Mammary epithelial cell (primary cell): ENCODE measurements at places on chromosomes 13 and 19. TPM values are rescaled to one million over a fixed set of nuclear protein-coding genes. Genes with fewer than 3 reads are reported as not detected.

DNA sequence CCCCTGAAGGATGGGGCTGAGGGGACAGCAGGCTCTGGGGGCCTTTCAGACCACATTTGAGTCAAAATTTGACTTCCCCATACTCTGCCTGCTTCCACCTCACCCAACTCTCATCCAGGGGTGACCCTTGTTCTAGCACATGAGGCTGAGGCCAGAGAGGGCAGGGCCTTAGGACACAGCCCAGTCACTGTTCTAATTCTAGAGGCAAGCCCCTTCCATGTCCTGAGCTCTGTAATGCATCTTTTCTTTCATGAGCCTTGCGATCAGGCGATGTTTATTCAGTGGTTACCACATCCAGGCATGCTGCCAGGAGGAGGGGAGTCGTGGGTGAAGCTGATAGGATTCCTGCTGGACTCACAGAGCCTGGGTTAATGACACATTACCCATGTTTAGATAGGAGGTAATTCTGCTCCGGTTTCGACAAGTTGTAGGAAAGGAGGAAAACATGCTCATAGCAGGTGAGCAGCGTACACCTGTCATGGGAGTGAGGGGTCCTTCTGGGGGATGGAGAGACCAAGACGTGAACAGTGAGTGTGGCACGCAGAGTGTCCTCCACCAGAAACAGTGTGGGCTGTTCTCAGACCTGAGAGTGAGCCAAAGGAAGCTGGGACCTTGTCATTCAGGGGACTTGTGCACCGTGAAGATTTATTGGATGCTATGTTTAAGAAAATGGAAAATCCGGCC, 9.3 kb downstream of the RPS9 start:
- peak; percentile 92 for DNase-seq

GRCh38 chr13:113884821-113885220, 20.9 kb upstream of the GAS6 start:
- DNase-seq: no peak

- peak; percentile 54 for DNase-seq
These were observed 389.2 kb downstream of the DIAPH3 start for GRCh38 chr13:59774491-59774971.

- no peak for DNase-seq
These were observed 142.2 kb downstream of the TBC1D4 start for GRCh38 chr13:75339635-75340374.

- DNase-seq: no peak
These were observed 17.9 kb upstream of the TINCR start for GRCh38 chr19:5585461-5586299.

GRCh38 chr13:31311921-31312320, 112.1 kb downstream of the B3GLCT start:
- no peak for DNase-seq

DNA sequence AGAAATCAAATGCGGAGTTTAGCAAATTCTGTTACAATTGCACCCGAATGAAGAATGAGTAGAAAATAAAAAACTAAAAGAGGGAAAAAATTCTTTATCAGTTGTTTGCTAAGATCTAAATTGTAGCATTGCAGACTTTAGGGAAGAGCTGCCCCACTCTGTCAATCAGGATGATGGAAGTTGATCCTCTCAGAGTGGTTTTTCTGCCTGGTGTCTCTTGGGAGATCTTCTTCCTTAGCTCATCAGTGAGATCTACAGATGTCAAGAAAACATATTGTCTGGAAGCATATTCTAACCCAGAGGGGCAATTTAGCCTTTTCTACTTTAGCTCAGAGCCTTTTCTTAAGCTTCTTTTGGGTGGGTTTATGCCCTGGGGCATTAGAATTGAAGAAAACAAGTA, 223.2 kb upstream of the PCDH17 start:
- no peak for DNase-seq

DNA sequence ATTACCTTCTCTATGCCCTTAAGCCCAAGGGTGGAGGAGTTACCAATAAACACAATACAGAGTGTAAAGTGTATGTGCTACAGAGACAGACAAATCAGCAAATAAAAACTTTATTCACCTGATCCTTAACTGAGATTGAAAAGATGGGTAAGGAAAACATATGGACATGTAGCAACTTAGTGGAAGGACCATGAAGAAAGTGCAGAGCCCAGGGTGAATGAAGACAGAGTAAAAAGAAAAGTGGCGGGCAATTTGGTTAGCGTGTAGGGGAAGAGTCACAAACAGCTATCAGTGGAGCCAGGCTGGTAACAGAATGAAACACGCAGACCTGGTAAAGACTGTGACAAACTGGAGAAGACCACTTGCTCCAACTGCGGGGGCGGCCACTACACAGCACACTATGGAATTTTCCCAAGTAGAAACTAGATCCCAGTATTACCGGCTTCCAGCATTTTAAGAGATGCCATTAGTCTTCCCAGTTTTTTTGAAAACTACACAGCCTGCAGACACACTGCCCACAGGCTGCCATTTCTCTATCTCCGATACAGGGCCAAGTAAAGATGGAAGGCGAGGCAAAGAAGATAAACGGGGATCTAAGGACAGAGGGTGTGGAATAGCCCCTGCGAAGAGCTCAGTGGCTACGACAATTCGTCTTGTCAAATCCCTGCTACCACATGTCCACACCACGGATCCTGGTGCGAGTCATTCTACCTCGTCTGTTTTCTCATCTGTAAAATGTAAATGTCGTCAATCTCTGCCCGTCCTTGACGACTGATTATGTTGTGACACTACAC, 1.2 kb downstream of the UQCRFS1 start:
- DNase-seq: peak; percentile 9

DNA sequence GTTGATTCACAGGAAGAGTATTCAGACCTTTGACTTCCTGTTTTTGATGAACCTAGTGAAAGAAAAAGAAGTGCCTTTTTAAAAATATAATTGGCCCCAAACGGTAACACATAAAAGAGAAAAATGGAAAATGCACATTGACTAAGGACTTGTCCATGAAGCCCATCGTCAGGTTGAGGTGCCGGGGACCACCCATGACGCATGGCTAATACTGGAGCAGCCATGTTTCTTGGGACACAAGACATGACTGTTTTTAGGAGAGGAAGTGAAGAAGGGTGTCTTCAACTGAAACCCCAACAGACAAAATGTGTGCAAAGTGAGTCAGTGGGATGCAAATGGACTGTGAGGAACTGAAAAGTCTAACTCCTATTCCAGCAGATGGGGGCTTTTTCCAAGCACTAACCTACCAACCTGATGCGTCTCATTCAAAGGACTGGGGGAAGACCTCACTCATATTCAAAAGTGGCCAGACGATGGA, 459.4 kb downstream of the FOXO1 start:
- no peak for DNase-seq

DNA sequence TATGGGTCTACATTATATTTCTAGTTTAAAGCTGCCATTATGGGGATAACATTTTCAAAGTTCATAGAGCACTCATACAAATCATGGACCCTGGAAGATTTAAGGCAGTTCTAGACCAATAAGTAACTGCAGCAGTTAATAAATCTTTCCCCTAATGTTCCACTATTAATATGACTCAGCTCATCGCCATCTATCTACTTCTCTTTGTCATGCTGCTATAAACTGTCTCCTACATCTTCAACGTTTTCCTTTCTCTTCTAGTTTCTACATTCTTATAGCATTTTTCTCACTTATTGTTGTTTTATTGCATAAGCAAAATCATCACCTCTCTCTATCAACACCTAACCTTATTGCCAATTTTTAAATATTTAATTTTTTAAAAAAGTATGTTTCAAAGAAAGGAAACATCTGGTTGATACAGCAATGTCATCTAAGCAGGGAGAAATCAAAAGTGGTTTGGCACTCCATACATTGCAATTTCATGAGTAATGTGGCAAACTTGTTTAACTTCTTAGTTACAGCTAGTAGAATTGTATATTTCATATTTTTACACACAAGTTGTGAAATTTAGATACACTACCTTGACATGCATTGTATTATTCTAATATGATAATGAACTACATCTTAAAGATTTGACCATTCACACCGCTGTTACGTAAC, 1500.4 kb upstream of the MIR17HG start:
- no peak for DNase-seq

GRCh38 chr19:11699931-11700794, 38.6 kb downstream of the ZNF823 start:
- DNase-seq: peak; percentile 6

- DNase-seq: no peak
These were observed 22.3 kb upstream of the TNFSF11 start for GRCh38 chr13:42551611-42552010.

DNA sequence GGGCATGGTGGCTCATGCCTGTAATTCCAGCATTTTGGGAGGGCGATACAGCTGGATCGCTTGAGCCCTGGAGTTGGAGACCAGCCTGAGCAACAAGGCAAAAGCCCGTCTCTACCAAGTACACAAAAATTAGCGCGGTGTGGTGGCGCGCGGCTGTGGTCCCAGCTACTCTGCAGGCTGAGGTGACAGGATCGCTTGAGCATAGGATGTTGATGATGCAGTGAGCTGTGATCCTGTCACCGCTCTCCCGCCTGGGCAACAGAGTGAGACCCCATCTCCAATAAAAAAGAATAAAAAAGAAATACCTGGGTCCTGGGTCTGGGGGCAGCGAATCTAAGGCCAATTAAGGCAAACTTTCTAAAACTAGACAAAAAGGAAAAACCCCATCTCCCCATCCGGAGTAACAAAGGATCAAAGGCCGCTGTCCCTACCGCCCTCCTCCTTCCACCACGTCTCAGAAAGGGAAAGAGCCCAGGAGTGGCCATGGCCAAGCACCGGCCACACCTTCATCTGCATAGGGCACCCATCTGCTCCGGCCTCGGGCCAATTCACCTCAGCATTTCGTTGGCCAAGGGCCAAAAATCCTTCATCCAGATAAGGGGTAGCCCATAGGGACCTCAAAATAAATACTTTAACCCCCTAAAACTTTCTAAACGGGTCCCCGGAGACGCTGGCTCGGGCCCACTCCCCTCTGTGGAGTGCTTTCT, 851 bp downstream of the ZNF320 start:
- DNase-seq: peak; percentile 21

- DNase-seq: peak; percentile 85
These were observed 45.8 kb downstream of the UFM1 start for GRCh38 chr13:38395497-38395788.

- DNase-seq: peak; percentile 29
These were observed 1376.3 kb upstream of the SLC10A2 start for GRCh38 chr13:104442536-104442935.

DNA sequence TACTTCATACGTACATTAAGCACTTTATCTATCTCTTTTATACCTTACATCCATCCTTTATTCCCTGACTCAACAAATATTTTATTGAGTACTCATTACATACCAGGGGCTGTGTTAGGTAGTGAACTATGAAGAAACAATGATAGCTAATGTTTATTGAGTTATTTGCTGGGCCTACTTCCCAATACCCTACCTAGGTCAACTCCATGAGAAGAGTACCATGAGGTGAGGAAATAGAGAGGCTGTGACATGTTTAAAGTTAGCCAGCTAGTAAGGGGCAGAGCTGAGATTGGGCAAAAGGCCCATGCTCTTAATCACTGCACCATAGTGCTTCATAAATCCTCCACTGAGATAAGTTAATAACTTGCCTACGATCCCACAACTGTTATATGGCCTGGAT, 79.9 kb downstream of the FREM2 start:
- peak; percentile 8 for DNase-seq

DNA sequence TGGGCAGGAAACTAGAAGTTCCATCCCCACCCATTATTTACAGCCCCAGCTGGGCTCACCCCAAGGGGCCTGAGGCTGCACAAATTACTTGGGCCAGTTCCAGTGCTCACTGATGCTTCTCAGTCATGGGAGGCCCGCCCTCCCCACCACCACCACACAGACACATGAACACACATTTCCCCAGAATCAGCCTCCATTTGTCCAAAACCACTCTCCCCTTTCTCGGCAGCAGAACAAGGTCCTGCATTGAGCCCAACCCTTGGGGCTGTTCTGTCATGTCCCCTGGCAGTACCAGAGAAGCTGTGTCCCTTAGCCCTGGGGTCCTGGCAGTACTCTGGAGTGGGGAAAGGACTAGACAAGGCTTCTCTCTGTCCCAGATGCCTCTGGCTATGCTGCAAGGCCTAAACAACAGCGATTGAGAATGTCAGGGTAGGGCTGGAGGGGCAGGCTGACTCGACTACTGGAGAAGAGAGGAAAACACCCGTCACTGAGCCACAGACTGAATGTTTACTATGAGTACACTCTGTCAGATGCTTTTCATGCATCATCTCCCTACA, 21.8 kb downstream of the SAMD4B start:
- DNase-seq: no peak

- no peak for DNase-seq
These were observed 6.9 kb downstream of the CARM1 start for GRCh38 chr19:10878253-10878652.

- no peak for DNase-seq
These were observed 3.1 kb upstream of the FFAR1 start for GRCh38 chr19:35344511-35345031.

DNA sequence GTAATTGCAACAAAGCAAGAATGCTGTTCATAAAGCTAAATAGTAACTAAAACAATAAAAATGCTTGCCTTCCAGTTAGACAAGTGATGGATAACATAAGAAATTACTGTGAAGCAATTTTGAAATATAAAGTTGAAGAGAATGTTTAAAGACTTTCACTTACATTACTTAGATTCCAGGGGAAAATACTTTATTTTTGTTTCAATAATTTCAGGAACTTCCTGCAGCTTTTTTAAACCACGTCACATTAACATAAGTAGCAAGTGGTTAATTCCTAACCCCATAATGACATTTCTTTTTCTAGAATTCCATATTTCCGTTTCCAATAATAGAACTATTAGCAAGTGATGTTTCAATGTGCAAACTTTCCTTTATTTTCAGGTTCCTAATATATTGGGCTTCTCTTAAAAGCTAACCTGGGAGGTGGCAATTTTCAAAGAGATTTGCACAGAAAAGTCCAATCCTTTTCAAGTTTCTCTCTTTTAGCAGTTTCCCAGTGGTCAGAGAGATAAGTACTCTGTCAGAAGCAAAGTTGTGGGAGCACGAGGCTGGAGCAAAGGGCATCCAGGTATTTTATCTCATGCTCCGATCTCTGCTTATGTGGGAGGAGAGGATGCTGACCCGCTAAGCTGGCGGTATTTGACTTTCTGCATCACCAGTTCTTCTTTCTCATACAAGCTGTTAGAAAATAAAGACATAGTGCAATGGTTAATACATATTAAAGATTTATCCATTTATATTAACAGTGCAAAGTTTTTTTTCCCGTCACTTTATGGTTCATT, 1025.3 kb downstream of the EFNB2 start:
- no peak for DNase-seq

- DNase-seq: peak; percentile 70
These were observed 54.0 kb upstream of the IRS2 start for GRCh38 chr13:109840201-109840892.

ERICH4 gene
- total RNA-seq: not detected in 2 replicates

LYPD3 gene
- total RNA-seq: 4.1 and 30.7 TPM in 2 replicates

EXOC3L2 gene
- total RNA-seq: not detected

MED16 gene
- 36.1 and 42.3 TPM in 2 replicates for total RNA-seq

TDRD12 gene
- total RNA-seq: 12.5 TPM

ICAM4 gene
- 1.5 TPM for total RNA-seq

CTXN1 gene
- 5.2 and 13.3 TPM in 2 replicates for total RNA-seq

CATSPERD gene
- not detected in 2 replicates for total RNA-seq

ZNF570 gene
- 5.4 and 5.5 TPM in 2 replicates for total RNA-seq

TGFB1 gene
- total RNA-seq: 9.8 TPM

RGS9BP gene
- 0.83 TPM for total RNA-seq
